ENCODE measurements at places on chromosomes 12 and 14.
A peak's percentile ranks its signal among the peaks of the same experiment; 100 is the strongest.

DNA sequence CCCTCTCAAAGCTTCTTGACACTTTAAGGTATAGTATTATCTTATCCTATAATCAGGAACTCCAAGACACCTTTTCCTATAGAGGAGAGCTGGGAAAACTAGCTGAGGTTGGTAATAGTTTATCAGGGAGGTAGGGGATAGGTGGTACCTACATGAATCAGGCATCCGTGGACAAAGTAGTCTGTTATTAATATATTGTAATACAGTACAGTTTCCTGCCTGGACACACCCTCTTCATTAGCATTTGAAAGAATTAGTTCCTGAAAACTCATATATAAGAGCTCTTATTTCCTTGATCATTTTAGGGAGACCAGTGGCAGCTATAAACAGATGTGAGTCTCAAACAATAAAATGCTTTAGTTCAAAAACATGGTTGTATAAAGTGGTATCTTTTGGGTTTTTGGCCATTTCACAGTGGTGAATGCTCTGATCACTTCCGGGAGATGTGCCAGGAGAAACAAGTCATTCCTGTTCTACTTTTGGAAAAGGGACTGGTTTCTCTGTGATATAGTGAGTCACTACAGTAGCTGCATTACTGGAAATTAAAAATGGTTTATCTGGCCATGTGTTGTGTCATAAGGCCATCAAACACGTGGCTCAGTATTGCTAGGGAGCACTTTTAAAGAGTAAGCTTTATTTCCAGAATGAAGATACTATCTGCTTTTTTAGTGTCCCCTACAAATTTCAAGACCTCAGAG is 98.1 kb downstream of the KLRB1 start:
- no peaks in the 10 kb centered on the region for H3K36me3 ChIP-seq
- peaks cover 21% of the 10 kb centered on the region for H3K4me1 ChIP-seq
- DNase-seq, result no peak

DNA sequence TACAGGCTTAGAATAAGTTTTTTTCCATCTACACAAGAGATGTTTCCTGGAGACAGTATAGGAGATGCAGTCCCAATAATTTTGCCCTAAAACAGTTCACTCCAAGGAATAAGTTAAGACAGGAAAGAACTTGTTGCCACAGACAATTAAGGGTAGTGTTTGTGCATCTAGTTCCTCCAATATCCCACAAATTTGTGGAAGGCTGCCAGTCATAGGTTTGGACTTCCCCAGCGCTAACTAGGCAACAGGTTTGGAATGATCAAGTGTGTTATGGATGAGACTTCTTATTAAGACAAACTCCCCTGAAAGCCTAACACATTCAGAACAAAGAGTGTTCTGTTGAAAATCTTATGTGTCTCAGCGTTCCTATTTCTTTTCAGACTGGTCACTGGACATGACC is 611.0 kb downstream of the CCER1 start:
- no peak for DNase-seq
- no peak overlapping the region for H3K4me3 ChIP-seq
- no peaks in the 10 kb centered on the region for H3K4me1 ChIP-seq
- H3K27ac ChIP-seq, result no peak overlapping the region
- no peaks in the 10 kb centered on the region for H3K36me3 ChIP-seq

DNA sequence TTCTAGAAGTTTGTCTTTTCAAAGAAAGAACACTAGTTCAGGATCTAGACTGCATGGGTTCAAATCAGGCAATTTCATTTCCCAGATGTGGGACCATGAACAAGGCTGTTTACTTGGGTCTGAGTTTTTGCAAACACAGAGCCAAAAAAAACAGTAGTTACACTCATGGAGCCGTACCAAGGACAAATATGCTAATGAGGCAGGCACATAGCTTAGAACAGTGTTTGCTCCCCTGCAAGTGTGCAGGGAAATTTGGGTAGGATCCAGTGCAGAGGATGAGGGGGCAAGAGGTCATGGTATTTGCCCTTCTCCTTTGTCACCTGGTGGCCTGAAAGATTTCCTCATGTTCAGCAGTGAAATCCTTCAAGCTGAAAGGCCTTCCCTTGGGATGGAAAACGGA is 860.4 kb downstream of the VRK1 start:
- H3K4me1 ChIP-seq, result no peaks in the 10 kb centered on the region
- DNase-seq, result no peak
- no peak overlapping the region for H3K4me3 ChIP-seq
- H3K27me3 ChIP-seq, result no peaks in the 10 kb centered on the region

DNA sequence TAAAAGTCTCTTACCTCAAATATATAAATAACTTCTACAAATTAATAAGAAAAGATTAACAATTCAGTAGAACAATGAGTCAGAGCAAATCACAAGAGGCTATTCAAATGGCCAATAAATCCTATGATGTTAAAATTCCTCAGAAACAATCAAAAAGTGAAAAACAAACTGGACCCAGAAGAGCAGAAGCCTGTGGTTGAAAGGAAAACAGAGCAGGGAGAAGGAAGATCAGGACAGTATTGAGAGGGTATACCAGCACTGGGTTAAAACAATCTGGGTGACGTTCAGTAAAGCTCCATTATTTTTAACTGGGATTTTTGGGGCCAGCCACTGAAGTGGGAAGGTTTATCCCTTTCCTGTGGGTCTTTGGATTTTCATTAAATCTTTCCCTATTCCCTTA is 39.7 kb upstream of the PCED1B start:
- no peaks in the 10 kb centered on the region for H3K4me1 ChIP-seq
- no peak overlapping the region for H3K27ac ChIP-seq
- no peak overlapping the region for H3K4me3 ChIP-seq
- no peak for DNase-seq
- H3K27me3 ChIP-seq, result no peaks in the 10 kb centered on the region
- no peaks in the 10 kb centered on the region for H3K36me3 ChIP-seq

GRCh38 chr14:94540031-94540794 is 21.0 kb upstream of the SERPINA4 start:
- DNase-seq, result no peak
- H3K4me3 ChIP-seq, result no peak overlapping the region
- no peaks in the 10 kb centered on the region for H3K4me1 ChIP-seq
- no peak overlapping the region for H3K27ac ChIP-seq
- no peaks in the 10 kb centered on the region for H3K27me3 ChIP-seq

- H3K27ac ChIP-seq, result no peak overlapping the region
- no peaks in the 10 kb centered on the region for H3K36me3 ChIP-seq
- H3K4me1 ChIP-seq, result no peaks in the 10 kb centered on the region
- H3K27me3 ChIP-seq, result no peaks in the 10 kb centered on the region
- no peak for DNase-seq
Observed at GRCh38 chr14:87185961-87186560, 806.9 kb downstream of the GALC start.

- H3K36me3 ChIP-seq, result no peaks in the 10 kb centered on the region
- H3K4me3 ChIP-seq, result no peak overlapping the region
- no peak overlapping the region for H3K27ac ChIP-seq
- peak; percentile 63 for DNase-seq
- no peaks in the 10 kb centered on the region for H3K27me3 ChIP-seq
Observed at GRCh38 chr12:64890873-64891468, 66.5 kb downstream of the TBC1D30 start.

DNA sequence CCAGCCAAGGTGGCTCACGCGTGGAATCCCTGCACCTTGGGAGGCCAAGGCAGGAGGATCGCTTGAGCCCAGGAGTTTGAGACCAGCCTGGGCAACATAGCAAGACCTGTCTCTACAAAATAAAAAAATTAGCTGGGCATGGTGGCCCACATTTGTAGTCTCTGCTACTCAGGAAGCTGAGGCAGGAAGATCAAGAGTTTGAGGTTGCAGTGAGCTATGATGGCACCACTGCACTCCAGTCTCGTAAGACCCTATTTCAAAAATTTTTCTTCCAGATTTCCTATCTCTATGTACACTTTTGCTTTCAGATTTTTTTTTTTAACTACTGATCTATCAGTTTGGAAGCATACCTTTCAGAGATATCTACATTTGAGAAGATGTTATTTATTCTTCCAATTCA is 15.3 kb downstream of the SNX6 start:
- no peaks in the 10 kb centered on the region for H3K4me1 ChIP-seq
- H3K36me3 ChIP-seq, result no peaks in the 10 kb centered on the region
- H3K4me3 ChIP-seq, result no peak overlapping the region
- no peak for DNase-seq
- H3K27me3 ChIP-seq, result no peaks in the 10 kb centered on the region
- H3K27ac ChIP-seq, result no peak overlapping the region

- no peak overlapping the region for H3K27ac ChIP-seq
- no peaks in the 10 kb centered on the region for H3K4me1 ChIP-seq
- no peak for DNase-seq
- no peaks in the 10 kb centered on the region for H3K27me3 ChIP-seq
- H3K36me3 ChIP-seq, result no peaks in the 10 kb centered on the region
Observed at GRCh38 chr14:39739796-39740195, 307.6 kb upstream of the FBXO33 start.
